ENCODE measurements at places on chromosomes 11 and 22.
A peak's percentile ranks its signal among the peaks of the same experiment; 100 is the strongest.

- no peak for DNase-seq
These were observed 82.5 kb upstream of the PICALM start for GRCh38 chr11:86151174-86152005.

DNA sequence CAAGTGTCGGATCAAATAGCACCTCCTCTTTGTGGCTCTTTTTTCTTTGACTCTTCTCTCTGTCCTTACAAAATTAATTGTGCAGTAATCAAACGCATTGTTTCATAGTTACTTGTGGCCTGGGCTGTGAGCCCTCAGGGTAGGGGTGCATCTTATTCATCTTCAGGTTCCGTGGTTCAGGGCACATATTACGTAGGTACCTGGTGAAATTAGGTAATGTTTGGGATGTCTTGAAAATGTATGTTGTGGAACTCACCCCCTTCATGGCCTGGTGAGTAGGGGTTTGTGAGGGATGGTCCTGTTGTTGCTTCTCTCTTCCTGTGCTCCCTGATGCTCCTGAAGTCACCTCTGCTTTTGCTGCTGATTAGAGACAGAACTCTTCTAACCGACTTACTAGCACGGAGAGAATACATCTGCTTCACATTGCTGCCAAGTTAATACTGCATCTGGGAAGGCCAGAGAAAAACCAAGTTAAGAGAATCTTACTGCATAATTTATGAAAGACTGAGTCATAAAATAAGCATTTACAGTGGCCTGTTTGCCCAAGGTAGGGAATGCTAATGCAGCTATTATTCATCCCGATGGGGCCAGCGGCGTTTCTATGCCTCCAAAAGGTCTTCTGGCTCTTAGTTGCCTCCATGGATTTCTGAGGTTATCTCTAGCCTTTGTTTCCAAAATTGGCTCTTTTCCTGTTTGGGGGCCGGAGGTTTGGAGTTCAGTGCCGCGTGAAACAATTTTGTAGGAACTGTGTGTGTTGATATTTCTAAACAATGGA, 66.9 kb downstream of the TBC1D22A start:
- no peak for DNase-seq

DNA sequence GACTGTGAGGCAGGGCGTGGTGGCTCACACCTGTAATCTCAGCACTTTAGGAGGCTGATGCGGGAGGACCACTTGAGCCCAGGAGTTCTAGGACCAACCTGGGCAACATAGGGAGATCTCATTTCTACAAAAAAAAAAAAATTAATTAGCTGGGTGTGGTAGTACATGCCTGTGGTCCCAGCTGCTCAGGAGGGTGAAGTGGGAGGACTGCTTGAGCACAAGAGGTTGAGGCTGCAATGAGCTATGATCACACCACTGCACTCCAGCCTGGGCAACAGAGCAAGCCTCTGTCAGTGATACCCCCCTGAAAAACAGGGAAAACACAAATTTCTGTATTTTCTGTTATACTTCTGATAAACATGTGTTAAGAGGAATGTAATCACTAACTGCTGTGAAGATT, 57.8 kb upstream of the ARHGAP32 start:
- DNase-seq, result no peak

GRCh38 chr11:117931971-117932370, 2.8 kb upstream of the TMPRSS13 start:
- DNase-seq, result no peak

DNA sequence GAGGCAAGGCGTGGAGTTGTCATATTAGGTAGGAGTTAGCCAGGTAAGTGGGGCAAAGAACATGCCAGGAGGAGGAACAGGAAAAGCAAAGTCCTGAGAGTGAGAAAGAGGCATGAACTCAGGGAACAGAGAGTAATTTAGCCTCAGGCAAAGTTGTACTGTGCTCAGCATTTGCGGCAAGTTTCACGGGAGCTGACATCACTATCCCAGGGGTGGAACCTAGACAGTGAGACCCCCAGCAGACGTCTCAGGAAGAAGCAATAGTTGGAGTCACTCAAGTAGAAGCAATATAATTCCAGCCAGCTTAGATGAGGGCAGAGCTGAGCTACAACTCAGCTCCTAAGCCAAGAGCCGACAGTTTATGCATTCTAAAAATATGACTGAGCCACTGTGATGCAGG, 426.0 kb upstream of the ISX start:
- no peak for DNase-seq

- no peak for DNase-seq
These were observed 13.7 kb downstream of the MUC5B start for GRCh38 chr11:1236316-1237127.

DNA sequence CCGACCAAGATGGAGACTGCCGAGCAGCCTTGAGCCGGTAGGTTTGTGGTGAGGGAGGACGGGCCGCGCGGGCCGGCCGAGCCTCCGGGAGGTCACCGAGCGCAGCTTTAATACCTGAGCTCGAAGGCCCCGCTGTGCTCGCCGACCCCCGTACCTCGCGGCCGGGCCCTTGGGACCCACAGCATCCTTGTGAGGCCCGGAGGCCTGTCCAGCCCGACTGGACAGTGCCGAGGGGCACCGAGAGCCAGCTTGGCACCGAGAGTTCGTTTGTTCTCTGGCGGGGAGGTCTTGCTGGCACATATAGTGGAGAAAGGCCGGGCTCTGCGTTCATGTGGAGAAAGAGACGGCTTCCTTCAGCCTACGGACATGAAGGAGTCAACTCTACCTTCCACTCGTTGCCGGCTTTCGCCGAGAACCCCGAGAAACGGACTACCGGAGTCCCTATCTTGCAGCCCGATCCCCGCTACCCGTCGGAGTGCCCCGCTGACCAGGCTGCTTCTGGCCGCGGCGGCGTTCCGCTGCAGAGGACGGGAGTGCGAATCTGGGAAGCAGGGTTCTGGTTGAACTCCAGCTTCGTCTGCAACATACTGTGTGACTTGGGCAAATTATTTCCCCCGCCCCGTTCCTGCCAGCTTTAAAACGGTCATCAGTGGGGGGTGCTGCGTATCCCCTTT, 349 bp downstream of the TSSC4 start:
- DNase-seq, result no peak

DNA sequence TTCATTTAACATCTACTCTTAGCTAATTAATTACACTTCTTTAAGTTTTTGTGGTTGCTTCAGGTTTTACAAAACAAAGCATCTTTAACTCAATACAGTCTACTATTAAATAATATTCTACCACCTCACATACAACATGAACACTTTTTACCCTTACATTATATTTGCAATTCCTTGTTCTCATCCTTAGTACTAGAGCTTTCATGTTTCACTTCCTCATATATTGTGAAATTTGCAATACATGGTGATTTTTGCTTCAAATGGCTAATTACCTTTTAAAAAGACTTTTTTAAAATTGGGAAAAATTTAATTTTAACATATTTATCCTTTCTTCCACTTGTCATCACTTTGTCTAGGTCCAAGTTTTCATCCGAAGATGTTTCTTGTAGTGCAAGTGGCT, 37.5 kb downstream of the RSF1 start:
- no peak for DNase-seq

DNA sequence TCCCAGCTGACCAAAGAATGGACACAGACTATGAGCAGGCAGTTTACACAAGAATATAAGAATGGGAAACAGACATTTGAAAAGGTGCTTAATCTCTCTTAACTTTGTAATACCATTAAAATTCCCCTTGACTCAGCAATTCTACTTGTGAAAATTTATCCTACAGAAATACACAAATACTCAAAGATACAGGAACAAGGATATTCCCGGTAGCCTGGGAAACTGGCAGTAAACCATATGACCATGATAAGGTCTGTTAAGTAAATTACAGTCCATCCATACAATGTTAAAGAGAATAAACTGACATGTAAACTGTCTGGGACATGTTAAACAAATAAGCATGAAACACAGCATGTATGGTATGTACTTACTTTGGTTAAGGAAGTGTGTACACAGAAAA, 8.7 kb upstream of the MTFP1 start:
- no peak for DNase-seq

DNA sequence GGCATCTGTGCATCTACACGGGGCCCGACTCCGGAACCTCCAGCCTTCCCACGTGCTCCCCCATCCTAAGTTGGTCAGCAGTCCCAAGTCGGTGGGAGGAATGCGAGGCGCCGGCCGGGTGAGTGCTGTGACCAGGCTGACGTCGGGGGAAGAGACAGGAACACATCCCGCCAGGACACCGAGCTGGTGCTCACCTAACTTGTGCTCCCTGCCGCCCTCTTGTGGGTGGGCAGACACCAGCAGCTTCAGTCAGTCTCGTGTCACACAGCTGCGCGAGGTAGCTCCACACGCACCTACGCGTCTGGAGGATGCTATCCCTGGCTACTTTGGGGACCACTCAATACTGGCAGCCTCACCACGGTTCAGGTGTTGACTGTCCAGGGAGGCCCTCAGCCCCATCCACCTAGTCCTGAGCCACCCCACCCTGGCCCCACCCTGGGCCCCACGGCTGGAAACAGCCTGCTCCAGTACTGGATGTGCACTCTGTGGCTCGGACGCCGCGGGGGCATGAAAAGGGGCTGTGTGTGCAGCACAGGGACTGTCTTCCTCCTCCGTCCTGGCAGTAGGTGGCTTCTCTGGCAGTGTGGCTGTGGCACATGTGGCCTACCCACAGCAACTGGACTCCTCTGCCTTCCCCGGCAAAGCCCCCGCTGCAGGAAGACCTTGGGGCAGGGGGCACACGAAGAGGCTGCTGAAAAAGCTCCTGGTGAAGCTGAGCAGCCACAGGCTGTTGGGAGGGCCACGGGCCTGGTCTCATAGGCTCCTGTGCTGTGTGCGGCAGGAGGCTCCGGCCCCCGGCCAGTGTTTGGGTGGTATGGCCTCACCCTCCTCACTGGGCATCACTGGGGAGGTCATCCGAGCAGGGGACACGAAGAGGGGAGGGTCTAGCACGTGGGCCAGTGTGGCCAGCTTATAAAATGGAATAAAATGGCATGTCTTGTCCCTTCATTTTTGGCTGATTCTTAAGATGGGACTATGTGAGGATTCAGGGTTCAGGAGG, 11.2 kb upstream of the BID start:
- DNase-seq, result peak; percentile 65

GRCh38 chr22:47775686-47776085, 1013.2 kb downstream of the TBC1D22A start:
- DNase-seq, result no peak

DNA sequence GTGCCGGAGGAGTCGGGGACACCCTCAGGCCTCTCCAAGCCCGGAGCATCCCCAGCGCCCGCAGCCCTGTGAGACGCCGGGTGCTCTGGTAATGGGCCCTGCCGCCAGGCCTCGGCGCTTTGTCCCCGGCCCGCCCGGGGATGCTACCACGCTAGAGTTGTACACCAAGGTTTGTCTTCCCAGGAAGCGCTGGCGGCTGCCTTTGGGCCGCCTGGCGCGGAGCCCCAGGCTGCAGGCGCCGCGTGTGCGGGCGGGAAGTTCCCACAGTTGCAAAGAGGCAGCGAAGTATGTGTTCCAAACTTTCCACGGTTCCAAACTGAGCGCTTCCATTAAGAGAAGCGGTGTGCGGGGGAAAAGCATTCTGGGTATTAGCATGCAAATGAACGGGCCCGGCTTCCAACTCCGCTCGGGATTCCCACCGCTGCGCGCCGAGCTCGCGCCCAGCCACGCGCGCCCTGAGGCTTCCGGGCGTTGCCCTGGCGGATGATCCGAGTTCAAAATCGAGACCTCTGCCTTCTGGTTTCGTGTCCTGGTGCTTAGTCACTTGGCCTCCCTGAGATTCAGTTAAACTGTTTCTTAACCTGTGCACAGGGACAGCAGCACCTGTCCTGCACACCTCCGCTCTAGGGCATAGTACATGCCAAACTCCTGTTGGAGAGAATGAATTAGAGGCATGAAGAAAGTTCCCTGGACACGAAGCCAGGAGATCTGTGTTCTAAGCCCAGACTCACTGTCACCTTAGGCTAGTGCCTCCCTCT, 1.3 kb upstream of the PATZ1 start:
- peak; percentile 71 for DNase-seq

- no peak for DNase-seq
These were observed 62.5 kb upstream of the FGF3 start for GRCh38 chr11:69881467-69882269.

DNA sequence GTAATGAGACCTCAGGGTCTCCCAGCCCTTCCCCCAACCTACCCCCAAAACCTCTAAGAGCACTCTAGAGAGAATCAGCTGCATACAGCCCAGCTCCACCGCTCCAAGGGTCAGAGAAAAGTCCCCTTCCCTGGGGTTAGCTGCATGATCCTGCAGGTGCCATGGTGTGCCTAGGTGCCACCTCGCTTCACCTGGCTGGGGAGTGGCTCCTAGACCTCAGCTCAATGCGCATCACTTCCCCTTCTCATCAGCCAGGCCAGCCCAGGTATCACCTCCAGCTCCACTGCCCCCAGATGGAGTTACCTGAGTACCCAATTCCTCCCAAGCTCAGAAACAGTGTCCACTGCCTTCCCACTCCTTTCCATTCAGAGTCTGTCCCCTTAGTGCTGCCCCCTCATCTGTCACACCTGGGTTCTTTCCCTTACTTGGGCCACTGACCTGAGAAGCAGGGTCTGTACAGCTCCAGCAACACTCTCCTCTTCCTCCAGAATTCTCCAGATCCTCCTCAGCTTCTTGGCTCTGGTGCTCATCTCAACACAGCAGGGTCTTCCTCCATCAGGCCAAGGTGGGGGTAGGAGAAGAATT, 1.3 kb downstream of the STARD10 start:
- no peak for DNase-seq

- no peak for DNase-seq
These were observed 30.8 kb downstream of the CBL start for GRCh38 chr11:119236891-119237290.

DNA sequence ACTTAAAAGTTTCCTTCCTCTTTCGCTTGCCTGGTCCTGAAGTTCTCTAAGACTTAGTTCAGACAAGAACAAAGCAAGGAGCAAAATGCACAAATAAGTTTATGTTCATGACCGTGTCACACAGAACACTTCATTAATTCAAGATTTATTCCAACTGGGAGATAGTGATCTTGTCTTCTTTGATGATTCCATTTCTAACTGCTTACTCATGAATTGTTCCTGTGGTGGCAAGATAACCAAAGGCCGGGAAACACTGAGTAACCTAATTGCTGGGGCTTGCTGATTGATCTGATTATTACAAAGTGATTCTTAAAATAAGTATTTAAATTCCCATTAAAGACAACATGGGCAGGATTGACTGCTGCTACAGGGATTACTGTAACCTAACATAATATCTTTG, 1462.9 kb upstream of the RAG2 start:
- DNase-seq, result no peak

- no peak for DNase-seq
These were observed 350.3 kb downstream of the SHANK2 start for GRCh38 chr11:70901951-70902521.

- DNase-seq, result no peak
These were observed 30.4 kb downstream of the IMMP1L start for GRCh38 chr11:31479066-31479465.

GRCh38 chr22:46974631-46975585, 212.5 kb downstream of the TBC1D22A start:
- no peak for DNase-seq

- no peak for DNase-seq
These were observed 9.4 kb upstream of the IGF2 start for GRCh38 chr11:2148595-2148994.

GRCh38 chr11:75849894-75850293, 34.9 kb downstream of the UVRAG start:
- DNase-seq, result no peak

Data from naive B cell (primary cell).